ENCODE measurements at places on chromosomes 13 and 19.

DNA sequence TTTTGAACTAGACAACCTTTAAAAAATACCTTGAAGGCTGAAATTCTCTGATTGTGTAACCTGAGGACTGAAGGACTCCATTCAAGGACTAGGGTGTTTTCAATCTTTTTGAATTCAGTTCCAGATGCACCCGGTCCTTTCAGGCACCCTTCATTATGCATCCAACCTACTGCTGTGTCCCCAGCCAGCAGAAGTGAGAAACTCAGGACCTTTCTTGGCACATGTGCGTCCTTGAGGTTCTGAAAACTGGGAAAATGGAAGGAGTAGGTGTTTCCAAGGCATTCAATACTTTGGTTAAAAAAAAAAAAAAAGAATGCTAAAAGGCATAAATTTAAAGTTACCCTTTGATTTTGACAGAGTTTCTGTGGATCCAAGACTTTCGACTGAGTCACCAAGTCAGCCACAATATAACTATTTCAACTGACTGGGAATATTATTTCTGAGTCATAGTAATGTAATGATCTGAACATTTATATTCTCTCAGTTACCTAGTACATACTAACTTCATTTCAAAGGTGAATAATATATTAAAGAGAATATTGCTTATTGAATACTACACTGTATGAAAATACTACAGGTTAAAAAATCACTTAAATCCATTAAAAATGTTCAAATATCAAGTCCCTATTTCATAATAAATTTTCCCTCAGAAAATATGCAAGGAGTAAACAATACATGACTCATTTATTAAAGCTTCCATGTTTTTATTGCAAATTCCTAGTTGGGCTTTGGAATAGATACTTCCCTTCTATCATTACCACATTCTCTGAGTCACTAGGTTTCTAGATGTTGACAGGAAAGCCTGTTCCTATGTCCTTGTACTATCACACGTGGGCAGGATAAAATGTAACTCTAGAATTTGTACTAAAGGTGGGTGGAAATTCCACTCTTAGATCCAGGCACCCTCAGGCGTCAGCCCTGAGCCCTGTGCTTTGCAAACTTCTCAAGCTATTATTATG is 2.4 kb upstream of the ITGBL1 start:
- no peak for DNase-seq

DNA sequence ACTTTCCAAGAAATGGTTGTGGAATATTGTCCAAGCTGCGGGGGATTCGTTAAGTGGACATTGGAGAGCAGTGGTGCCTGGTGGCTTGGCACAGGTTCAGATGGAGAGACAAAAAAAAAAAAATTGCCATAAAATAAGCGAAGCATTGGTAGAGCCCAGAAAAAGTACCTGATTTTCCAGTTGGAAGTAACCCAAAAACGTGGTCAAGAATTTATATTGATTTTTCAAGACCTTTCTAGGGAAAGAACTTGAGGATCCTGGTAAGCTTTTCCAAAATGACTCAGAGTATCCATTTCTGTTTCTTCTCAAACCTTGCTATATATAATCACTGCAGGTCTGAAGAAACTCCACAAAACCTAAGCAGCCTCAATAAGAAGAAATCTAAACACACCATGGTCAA is 94.6 kb downstream of the ING1 start:
- DNase-seq, result no peak

GRCh38 chr19:48992581-48993174 is 431 bp downstream of the GYS1 start:
- no peak for DNase-seq

DNA sequence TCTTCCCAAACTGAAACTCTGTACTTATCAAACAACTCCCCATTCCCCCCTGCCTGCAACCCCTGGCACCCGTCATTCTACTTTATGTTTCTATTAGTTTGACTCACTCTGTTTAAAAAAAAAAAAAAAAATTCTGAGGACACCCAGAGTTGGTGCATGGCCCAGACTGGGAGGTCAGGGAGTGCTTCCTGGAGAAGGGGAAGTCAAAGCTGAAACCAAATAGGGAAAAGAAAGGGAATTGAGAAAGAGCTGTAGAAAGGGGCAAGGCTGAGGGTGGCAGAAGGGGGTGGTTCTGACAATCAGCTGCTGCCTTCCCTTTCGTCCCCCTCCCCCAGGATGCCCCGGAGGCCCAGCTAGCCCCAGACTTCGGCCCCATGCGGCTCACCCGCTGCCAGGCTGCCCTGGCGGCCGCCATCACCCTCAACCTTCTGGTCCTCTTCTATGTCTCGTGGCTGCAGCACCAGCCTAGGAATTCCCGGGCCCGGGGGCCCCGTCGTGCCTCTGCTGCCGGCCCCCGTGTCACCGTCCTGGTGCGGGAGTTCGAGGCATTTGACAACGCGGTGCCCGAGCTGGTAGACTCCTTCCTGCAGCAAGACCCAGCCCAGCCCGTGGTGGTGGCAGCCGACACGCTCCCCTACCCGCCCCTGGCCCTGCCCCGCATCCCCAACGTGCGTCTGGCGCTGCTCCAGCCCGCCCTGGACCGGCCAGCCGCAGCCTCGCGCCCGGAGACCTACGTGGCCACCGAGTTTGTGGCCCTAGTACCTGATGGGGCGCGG is 9.0 kb upstream of the STRN4 start:
- no peak for DNase-seq

- no peak for DNase-seq
Observed at GRCh38 chr19:28656644-28657043, 556.3 kb downstream of the UQCRFS1 start.

DNA sequence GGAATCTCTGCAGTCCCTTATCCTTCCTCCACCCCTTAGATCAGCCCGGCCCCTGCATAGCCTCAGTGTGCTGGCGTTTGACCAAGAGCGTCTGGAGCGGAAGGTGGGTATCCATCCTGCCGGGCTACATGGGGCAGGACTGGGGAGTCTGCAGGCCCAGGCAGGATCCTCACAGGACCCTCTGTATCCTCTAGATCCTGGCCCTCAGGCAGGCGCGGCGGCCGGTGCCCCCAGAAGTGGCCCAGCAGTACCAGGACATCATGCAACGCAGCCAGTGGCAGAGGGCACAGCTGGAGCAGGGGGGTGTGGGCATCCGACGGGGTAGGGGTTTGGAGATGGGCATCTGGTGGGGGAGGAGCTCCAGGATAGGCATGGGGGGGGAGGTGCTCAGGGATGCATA is 8.9 kb downstream of the PODNL1 start:
- no peak for DNase-seq

DNA sequence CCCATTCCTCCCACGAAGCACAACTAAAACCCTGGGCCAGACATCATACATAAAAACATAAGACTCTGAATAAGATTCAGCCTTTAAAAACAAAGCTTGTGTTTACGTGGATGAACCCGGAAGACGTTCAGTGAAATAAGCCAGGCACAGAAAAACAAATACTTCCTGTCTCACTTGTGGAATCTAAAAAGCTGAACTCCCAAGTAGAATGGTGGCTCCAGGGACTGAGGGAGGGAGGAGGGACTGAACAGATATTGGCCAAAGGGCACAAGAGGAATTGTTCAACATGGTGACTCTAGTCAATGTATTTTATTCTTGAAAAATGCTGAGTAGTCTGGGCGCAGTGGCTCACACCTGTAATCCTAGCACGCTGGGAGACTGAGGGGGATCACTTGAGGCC is 35.7 kb upstream of the TPM4 start:
- no peak for DNase-seq

DNA sequence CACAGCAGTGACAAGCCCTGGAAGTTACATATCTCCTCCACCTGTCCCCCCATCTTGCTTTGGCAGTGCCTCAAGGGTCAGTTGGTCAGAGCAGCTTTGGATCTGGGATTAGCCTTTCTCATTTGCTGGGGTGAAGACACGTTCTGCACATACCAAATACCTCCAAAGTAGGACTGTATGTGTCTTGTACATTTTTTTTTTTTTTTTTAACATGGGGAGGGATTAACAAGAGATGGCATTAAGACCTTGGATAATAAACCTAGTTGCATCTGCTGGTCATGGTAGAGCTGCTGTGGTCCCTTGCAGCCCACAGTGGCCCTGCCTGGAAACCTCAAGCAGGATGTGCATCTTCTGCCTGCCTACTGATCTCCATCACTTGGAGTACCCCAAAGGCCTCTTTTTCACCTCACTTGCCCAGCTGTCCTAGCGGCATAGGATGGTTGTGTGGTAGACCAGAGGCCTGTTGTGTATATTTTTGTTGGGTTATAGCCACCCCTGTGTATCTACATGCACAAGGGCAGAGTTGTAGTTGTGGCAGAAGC is 2.5 kb downstream of the RPS19 start:
- no peak for DNase-seq

GRCh38 chr19:53903055-53903680 is 5.9 kb upstream of the CACNG7 start:
- DNase-seq, result no peak

GRCh38 chr13:73090116-73090822 is 31.5 kb downstream of the KLF5 start:
- no peak for DNase-seq

DNA sequence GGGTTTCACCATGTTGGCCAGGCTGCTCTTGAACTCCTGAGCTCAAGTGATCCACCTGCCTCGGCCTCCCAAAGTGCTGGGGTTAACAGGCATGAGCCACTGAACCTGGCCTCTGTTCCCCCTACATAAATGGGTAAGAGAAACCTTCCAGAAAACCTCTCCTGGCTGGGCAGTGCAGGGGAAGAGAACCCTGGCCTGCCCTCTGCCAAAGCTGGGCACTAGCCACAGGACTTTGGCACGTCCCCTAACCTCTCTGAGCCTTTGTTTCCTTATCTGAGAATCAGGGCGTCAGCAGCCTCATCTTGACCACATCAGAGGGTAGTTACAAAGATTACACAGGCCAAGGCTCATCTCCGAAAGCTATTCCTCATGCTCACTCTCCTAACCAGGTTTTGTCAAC is 2.2 kb downstream of the SBSN start:
- DNase-seq, result no peak

- no peak for DNase-seq
Observed at GRCh38 chr19:15628236-15629002, 12.3 kb upstream of the CYP4F3 start.

- no peak for DNase-seq
Observed at GRCh38 chr19:2058570-2059421, 7.8 kb upstream of the MKNK2 start.

Data from ovary (tissue), 10 donors.